Stromal cell of bone marrow (primary cell): ENCODE measurements at places on chromosomes 16 and 17.

DNA sequence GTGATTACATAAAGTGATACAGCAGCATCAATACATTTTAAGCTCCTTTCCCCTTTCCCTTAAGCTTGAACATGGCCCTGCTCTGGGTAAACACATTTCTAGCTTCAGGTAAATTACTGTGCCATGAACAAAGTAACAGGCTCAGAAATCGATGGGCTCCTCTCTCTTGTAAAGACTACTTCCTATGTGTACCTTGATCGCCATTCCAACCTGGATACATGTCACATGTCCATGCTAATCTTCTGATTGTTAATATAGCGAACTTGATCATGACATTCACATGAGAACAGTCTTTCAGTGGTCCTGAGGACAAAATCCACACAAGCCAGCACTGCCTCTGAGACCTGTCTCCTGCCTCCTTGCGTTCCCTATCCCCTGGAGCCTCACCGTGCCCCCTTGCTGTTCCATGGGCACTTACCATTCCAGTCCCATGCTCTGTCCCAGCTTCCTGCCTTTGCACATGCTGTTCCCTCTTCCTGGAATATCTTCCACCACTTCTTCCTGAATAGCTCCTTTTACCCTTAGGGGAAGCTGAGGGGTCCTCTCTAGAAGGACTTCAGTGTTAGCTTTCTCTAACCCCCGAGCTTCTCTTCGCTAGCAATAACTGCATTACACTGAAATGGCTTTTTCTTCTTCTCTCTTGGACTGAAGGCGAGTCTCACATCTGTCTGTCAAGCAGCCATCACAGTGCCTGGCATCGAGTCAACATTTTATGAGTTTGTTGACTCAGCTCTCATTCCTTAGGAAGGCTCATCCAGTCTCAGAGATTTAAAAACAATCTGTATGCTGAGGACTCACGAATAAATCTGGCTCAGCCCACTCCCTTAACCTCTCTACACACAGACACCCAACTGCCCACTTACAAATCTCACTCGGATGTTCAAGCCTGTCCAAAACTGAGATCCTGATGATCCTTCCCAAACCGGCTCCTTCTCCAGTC lies 93.3 kb downstream of the ASIC2 start:
- peak; percentile 46 for DNase-seq

- no peak for DNase-seq
Observed at GRCh38 chr17:54727624-54728023, 173.0 kb upstream of the TOM1L1 start.

GRCh38 chr17:18028114-18028951 lies 10.6 kb downstream of the ATPAF2 start:
- DNase-seq, result no peak

- DNase-seq, result no peak
Observed at GRCh38 chr17:42286411-42287221, 1.7 kb upstream of the STAT5A start.

DNA sequence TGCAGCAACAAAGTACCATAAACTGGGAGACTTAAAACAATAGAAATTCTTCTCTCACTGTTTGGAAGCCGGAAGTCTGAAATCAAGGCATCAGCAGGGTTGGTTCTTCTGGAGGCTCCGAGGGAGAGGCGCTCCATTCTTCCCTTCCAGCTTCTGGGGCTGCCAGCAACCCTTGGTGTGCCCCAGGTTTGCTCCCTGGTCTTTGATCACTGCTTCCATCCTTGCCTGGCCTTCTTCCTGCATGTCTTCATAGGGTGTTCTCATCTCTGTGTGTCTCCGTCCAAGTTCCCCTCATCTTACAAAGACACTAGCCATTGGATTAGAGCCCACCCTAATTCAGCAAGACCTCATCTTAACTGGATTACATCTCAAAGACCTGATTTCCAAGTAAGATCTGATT lies 35.3 kb upstream of the LRRC75A start:
- no peak for DNase-seq

- no peak for DNase-seq
Observed at GRCh38 chr17:5758651-5759050, 174.3 kb upstream of the NLRP1 start.

- DNase-seq, result no peak
Observed at GRCh38 chr17:2978116-2978515, 85.3 kb downstream of the OR1D5 start.

DNA sequence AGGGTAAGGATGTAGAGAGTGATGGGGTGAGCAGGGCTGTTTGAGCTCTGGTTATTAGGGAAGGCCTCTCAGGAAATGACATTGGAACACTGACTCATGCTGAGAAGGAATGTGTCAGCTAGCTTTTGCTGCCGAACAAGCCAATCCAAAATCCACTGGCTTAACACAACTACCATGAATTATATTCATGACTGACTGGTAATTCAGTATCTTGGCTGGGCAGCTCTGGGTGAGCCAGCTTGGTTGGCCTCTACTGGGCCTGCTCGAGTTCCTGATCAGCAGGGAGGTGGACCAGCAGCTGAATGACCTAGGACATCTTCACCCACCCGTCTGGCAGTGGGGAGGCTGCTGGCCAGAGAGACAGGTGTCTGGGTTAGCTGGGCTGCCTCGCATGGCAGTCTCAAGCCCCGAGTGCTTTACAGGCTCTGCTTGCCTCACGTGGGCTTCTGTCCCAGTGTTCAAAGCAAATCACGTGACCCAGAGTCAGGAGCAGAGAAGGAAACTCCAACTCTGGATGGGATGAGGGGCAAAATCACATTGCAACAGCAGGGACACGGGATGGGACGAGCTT lies 209.4 kb downstream of the KATNIP start:
- peak; percentile 42 for DNase-seq

- no peak for DNase-seq
Observed at GRCh38 chr16:12406926-12407690, 396.6 kb downstream of the CPPED1 start.

- DNase-seq, result no peak
Observed at GRCh38 chr16:57735755-57736418, at the start of gene KATNB1. Gene KATNB1, plus strand, starts transcription at chr16:57735770. Its CDS starts 1,474 bp downstream, at chr16:57737244.

DNA sequence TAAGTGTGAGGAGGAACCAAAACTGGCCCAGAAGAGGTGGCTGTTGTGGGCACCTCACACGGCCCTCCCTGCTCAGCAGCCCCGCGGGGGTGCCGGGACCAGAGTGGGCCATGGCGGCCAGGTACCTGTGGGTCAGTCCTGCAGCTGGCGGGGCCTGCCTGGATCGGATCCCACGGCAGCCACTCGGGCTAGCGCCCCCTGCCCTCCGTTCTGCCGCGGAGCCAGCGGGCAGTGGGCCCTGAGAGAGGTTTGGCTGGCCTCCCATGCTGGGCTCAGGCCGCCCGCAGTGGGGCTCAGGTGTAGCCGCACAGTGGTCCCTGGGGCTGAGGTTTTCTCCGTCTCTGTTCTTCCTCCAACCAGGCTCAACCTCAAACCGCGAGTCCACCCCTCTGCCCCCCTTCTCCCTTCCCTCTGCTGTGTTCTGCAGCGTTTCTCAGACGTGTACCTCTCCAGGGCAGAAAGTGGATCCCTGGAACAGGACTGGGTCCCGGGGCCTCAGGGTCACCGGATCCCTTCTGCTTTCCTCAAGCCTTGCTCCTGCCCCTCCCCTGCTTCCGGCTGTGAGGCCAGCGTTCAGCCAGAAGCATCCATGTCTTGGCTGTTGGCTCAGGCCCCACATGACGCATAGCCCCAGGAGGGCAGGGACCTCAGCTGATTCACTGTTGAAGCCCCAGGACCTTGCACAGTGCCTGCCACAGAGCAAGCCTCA lies 28.6 kb upstream of the ITGA3 start:
- peak; percentile 87 for DNase-seq

DNA sequence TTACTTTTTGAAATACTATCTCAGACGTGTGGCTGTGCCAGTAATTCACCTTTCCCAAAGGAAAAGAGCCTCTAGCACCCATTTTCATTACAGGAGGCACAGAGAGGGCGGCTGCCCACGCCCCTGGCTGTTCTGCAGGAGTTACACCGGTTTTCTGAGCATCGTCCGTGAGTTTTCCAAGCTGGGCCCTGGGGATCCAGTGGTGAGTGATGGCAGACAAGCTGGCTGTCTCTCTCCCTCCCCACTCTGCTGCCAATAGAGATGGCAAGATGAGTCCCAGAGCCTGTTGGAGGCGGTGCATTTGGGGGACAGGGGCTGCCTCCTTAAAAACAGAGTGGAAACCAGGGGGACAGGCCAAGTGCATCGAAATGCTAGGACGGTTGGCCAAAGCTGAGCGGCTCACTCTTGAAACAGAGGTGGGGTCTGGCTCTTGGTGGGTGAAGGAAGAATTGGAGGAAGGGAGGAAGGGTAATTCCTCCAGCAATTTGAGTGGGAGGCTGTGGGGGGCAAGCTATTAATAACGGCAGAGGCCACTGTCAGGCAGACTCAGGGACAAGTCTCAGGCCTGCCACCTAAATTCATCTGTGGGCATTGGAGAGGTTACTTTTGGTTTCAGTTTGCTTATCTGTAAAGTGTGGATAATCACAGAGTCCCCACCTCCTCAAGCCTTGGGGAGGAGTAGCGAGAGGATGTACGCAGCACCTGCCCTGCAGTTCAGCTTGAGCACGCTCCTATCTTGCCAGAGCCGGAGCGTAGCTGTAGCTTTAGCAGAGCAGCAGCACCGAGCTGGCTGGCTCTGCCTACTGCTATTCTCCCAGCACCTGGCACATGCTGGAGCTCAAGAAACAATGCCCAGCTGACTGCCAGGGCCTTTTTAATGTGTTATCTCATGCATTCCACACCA lies 7.5 kb upstream of the NOS2 start:
- DNase-seq, result no peak

GRCh38 chr16:80366023-80366422 lies 174.8 kb upstream of the DYNLRB2 start:
- no peak for DNase-seq

GRCh38 chr16:86221085-86221484 lies 289.2 kb upstream of the FOXF1 start:
- DNase-seq, result no peak

- no peak for DNase-seq
Observed at GRCh38 chr16:77748421-77749005, 26.2 kb downstream of the NUDT7 start.

GRCh38 chr17:77660524-77660923 lies 298.0 kb upstream of the TNRC6C start:
- no peak for DNase-seq

DNA sequence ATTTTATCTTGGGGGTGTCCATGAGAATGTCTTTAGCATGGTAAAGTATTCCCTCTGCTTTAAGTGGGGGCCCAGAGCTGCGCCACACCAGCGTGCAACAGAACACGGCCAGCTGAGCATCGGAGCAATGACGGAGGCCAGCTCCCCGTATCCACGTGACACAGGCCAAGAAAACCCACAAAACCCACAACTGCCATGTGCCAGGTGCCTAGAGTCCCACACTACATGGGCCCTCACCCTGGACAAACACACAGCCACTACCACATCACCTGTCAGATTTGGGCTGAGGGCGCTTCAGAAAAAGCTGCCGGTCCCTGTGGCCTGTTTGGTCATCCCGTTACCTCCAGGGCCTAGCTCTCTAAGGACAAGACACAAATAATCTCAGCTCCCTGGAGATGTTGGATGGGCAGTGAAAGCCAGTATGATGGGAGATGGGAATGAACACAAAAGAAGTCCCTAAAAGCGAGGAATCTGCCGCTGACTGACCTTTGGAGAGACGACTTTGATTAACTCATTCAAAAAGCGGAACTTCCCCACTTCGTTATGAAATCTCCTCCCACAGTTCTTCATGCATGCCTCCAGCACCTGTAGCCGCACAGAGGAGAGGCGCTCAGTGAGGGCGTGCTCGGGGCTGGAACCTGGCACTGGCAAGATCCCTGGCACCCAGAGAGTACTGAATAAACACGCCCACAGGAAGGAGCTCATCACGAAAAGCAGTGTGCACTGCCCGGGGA lies 17.1 kb downstream of the GGA3 start:
- DNase-seq, result no peak

- DNase-seq, result no peak
Observed at GRCh38 chr16:75486014-75486675, 9.1 kb downstream of the CHST6 start.

DNA sequence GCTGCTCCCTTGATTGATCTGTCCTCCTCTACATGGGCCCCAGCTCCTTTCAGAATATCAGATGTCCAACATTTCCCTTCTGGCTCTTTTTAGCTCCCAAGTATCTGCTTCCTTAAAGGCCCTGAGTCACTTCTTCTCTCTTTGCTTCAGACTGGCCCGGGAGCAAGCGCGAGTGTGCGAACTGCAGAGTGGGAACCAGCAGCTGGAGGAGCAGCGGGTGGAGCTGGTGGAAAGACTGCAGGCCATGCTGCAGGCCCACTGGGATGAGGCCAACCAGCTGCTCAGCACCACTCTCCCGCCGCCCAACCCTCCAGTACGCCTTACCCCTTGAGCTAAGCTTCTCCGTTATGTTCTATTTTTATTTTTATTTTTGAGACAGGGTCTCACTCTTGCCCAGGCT lies 12.3 kb downstream of the CNTROB start:
- no peak for DNase-seq

GRCh38 chr16:88613911-88614817 lies 24.2 kb upstream of the IL17C start:
- no peak for DNase-seq

- DNase-seq, result no peak
Observed at GRCh38 chr16:76265434-76266045, 11.7 kb upstream of the CNTNAP4 start.

DNA sequence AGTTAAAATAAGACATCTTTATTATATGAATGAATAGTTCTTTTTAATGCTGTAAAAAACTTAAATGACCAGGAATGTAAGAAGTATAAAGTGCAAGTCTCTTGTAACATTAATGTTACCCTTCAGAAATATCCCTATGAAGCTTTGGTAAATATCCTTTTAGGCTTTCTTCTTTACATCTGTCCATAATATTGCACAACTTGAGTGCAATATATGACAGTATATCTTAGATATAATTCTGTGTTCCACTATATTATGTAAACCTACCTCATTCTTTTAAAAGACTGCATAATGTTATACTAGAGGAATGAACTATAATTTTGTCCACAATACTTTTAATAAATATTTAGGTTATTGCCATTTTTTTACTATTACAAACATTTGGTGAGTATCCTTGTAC lies 81.1 kb downstream of the EFCAB13 start:
- no peak for DNase-seq

- no peak for DNase-seq
Observed at GRCh38 chr17:3732210-3732621, 8.5 kb downstream of the HASPIN start.

- DNase-seq, result no peak
Observed at GRCh38 chr17:68319410-68320162, 28.3 kb downstream of the ARSG start.

DNA sequence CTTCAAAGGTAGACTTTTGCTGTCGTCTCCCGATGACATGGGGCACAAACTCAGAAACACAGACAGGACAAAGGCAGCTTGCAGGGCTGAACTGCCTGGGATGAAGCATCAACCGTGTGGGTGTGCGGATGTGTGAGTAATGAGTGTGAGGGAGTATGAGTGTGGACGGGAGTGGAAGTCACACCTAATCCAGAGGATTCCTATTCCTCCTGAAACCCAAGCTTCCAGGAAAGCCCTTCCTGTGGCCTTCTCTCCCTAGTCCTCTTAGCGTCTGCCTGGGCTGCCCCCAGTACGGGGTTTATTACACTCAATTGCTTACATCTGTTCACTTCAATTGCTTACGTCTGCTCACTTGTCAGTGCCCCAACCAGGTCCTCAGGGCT lies 2.3 kb upstream of the IL4R start:
- DNase-seq, result no peak

- peak; percentile 37 for DNase-seq
Observed at GRCh38 chr17:32659419-32659842, 172.6 kb downstream of the CDK5R1 start.

- DNase-seq, result no peak
Observed at GRCh38 chr17:81298991-81299738, 4.1 kb upstream of the SLC38A10 start.

- no peak for DNase-seq
Observed at GRCh38 chr16:71367241-71367976, 8.9 kb downstream of the CALB2 start.
